ENCODE measurements at places on chromosomes 6 and 20.

- DNase-seq = no peak
Measured at GRCh38 chr6:56040889-56041301, 165.5 kb upstream of the BMP5 start.

GRCh38 chr6:162187168-162187935 lies 540.2 kb downstream of the PRKN start:
- no peak for DNase-seq

DNA sequence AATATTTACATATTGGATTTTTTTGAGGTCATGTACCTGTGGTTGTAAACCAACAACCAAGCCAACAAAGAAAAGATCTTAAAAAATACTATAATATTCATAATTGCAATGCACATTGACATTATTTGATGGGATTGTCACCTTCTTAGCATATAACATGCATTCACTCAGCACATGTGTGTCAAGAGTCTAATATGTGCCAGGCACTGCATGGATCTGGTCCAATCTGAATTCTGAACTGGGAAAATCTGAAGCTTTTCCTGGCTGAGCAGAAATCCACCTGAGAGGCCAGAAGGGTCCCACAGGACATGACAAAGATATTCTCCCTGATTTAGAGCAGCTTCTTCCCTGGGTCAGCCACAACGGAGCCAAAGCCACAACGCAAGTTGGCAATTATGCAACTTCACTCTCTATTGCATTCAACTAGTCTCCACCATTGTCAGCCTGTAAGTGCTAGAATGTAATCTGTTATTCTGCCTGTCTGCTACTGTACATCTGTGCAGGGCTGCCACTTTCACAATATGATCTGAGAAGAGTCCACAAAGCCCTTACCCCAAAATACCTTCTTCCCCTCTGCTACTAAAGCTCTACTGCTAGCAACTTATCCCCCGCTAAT lies 17.0 kb upstream of the DDO start:
- DNase-seq = no peak

GRCh38 chr6:96792561-96793190 lies 44.6 kb downstream of the GPR63 start:
- DNase-seq = no peak

DNA sequence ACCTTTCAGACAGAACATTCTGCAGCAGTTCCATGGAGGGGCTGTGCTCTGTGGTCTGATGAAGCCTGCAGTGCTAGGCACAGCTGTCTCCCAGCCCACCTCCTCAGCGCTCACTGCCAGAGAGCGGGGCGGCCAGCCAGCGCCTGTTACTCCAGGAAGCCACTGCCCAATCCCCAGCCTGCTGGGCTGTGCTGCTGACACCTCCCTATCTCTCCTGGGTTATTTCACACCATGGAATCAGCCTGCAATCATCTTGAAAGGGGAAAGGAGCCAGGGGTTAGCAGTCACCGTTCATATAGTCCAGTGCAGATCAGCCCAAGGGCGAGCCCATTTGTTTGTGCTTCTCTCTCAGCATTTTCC lies 46.3 kb upstream of the NHSL1 start:
- DNase-seq = no peak

DNA sequence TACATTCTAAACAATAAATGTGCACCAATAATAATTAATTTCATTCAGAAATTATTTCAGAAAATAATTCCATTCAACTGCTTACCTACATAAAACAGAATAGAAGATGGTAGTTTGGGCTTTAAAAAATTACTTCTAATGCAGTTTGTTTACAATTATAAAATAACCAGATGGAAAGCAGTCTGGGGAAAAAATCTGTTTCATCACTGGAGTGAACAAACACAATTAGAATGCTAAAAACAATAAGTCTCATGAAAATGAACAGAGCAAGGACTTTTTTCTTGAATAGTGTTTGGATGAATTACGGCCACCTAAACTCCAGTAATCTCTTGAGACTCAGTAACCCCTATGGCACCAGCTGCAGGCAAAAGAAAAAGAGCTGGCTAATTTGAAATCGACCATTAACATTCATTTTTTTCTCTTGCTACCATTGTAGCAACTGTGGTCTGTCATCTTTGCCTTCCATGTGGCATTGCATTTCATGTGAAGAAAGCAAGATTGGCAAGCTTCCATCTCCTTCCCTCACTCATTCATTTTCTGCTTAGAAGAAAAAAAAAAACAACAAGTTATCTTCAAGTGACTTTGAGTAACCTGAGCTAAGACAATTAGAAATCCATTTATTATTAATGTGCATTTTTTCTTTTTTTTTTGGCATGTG lies 88.4 kb upstream of the CEP85L start:
- DNase-seq = no peak

GRCh38 chr6:37845930-37846329 lies 26.4 kb downstream of the ZFAND3 start:
- no peak for DNase-seq

DNA sequence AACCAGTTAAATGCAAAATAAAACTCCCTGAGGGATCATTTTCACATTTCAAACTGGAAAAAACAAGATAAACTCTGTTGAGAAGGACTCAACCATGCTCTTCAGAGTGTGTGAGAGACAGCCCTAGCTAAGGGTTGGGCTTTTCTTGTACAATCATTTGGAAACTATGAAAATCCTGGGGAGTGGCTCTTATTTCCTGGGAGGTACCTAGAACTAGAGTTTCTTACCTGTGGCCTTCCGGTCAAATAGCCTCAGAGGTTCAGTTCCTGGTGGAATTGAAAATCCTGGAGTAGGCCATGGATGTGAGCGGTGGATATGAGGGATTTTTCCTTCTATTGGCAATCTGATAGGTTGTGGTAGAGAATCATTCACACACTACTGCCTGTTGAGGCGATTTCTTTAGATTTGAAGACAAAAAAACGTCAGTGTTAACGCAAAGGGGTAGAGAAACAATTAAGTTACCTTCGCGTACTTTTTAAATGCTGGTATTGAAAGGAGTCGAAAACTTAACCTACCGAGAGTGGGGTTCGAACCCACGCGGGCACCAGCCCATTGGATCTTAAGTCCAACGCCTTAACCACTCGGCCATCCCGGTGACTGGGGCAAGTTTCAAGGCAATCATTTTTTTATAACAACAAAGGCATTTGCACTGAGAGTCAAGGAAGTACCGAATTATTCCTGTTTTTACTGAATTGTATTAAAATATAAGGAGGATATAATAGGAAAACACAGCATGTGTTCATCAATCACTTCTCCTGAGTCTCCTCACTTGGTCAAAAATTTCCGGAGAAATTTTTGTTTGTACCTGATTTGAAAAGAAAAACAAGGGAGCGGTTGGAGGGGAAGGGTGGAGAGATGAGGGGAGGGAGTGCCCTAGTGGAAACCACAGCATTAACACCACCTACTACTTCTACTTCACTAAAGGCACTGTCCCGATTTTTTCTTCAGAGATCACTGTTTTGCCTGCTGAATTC lies 191.3 kb downstream of the OR2B2 start:
- no peak for DNase-seq
